ENCODE measurements at places on chromosomes 5 and 9.

DNA sequence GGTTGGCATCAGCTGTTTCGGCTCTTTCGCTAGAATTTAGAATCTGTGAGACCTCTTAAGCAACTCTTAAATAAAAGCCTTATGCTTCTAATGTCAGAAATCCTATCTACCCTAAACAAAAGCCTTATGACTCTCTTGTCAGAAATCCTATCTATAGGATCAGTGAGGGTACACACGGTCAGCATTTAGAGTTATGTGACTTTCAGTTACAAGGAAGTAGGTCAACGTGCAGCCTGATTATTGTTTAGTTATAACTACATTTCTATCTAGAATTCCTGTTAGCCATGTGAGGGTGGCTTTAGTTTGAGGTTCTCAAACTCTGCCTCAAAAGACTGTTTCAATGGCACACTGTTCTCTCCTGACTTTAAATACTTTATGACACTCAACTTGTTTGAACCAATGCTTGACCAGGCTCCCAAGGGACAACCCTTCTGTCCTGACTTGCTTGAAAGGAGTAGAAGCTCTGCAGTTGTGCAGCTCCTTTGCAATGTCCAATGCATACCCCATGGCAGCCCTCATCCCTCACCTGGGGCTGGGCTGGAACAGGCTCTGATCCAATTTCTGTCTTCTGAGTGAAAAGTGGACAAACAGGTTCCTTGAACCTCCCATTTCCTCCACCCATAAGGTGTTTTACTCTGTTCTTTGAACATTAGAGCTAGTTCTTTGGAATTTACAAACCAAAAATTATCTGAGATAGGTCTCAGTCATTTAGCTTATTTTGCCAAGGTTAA is 251.6 kb upstream of the PIK3R1 start:
- no peak for DNase-seq

DNA sequence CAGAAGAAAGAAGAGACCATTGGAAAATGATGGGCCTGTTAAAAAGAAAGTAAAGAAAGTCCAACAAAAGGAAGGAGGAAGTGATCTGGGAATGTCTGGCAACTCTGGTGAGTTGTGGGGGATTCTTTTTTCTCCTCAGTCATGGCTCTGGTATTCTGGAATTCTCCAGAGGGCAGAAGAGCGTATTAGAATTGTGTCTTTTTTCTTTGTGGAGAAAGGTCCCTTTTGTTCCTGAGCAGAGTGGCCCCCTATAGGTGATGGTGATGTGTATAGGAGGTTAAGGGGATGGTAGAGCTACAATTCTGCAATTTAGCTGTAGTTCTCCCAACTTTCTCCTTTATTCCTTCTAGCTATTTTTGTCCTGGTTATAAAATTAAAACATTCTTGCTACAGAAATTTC is 1.6 kb upstream of the DHFR start:
- no peak for DNase-seq

GRCh38 chr9:136562746-136563495 is 17.1 kb upstream of the NOTCH1 start:
- no peak for DNase-seq

DNA sequence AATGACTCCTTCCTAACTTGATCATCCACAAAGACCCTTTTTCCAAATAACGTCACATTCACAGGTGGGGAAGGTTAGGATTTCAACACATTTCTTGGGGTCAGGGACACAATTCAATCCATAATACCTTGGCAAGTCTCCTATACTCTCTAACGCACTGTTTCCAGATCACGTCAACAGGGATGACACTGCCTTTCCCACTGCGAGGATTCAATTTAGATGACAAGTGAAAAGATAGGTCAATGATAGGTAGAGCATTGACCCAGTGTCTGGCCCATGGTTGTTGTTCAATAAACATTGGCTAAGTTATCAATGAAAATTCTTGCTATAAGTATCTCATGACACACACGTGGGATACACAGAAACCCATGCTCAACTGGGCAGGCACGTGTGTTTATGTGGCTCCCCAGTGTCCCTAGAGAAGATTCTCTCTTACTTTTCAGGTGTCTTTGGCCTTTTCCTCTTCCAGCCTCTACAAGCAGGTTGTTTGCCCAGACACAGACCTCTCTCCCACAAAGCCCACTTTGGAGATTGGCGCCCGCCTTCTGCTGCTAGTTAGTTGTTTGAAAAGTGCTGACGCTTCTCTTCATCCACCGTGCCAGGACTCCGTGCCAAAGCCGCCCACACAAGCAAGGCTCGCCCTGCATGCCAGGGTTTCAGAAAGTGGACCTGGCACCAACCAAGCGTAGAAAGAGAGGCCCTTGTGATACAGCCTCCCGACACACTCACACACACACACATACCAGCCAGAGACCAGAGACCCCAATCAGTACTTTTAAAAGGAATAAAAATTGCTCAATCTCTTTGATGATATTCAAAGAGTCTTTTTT is 594.5 kb downstream of the BNC2 start:
- peak; percentile 46 for DNase-seq

GRCh38 chr5:108730617-108731340 is 16.9 kb upstream of the FER start:
- no peak for DNase-seq

All from amygdala (tissue), 56 donors.